Activated CD8-positive, alpha-beta T cell treated with anti-CD3 and anti-CD28 coated beads for 36 hours (primary cell): ENCODE measurements at places on chromosomes 12 and 14.

GRCh38 chr12:102300824-102301461 is 103.3 kb upstream of the PMCH start:
- DNase-seq: peak; percentile 33

DNA sequence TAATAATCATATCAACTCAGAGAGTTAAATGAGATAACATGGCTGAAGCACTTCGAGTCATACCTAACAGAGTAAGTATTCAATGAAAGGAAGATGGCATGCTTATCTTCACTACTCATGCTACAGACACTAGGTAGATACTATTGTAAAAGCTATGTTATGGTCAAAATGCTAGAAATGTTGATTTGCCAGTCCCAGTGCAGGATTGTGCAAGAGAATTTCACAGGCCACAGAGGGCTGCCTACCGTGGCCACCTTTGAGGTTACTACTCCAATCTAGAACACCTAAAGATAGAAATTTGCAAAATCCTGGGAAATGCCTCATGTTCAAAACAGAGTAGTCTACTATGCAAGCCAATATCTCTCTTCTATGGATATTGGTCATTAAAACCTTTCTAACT is 75.3 kb upstream of the PLEKHG7 start:
- no peak for DNase-seq

- no peak for DNase-seq
These were observed 3.0 kb downstream of the USP15 start for GRCh38 chr12:62263232-62263631.

DNA sequence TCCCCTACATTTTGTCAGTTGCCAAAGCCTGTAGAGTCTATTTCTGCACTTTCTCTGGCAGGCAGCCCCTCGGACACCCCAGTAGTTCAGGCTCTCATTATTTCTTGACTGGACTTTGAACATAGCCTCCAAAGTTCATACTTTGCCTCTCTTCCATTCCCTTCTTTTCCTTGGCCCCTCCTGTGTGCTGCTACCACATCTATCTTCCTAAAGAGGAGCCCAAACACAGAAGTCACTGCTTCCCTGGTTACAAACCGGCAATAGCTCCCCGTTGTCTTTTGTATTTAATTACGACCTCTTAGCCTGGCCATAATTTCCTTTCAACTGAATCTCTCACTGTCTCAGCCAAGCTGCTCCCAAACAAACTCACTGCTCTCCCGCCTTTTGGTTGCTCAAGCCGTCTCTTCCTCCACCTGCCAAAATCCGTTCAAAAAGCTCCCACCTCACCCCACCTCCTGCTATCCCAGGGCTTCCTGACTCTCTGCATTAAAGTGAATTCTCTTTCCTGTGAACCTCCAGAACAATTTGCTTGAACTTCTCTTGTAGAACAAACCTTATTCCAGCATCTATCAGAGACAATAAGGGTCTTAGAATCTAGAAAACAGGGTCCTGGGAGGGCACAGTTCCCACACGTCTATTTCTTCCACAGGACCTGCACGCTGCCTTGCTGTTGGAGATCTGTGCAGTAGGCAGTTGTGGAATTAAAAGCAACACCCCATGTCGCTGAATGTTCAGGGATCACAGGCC is 46.9 kb downstream of the PRMT8 start:
- no peak for DNase-seq

- no peak for DNase-seq
These were observed 945.8 kb downstream of the DIO2 start for GRCh38 chr14:79265366-79265946.

GRCh38 chr12:70661466-70662161 is 24.4 kb upstream of the PTPRB start:
- DNase-seq: no peak

- no peak for DNase-seq
These were observed 3.5 kb upstream of the KSR2 start for GRCh38 chr12:117972301-117972700.

DNA sequence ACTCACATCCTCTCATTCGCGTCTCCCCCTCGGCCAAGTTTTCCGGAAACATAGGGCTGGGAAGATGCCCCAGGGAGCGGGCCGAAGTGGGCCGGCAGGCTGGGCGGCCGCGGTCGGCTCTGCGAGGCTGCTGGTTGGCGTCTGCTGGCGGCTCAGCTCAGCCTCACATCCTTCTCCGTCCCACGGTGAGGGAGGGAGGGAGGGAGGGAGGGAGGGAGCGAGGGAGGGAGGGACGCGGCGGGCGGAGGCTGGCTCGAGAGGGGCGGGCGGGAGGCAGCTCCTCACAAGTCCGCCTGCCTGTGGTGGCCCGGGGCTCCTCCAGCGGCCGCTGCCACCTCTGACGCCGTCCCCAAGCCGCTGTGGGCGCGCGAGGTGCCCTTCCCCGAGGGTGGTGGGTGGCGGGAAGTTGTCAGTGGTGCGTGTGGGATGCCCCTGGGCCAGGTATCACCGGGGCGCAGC is 93.8 kb downstream of the RFLNA start:
- peak; percentile 76 for DNase-seq

GRCh38 chr14:23066855-23067744 is 9.8 kb upstream of the CDH24 start:
- DNase-seq: no peak

GRCh38 chr12:74646831-74647230 is 109.2 kb downstream of the ATXN7L3B start:
- DNase-seq: no peak

GRCh38 chr14:39097159-39097558 is 5.9 kb downstream of the SEC23A start:
- DNase-seq: peak; percentile 54

DNA sequence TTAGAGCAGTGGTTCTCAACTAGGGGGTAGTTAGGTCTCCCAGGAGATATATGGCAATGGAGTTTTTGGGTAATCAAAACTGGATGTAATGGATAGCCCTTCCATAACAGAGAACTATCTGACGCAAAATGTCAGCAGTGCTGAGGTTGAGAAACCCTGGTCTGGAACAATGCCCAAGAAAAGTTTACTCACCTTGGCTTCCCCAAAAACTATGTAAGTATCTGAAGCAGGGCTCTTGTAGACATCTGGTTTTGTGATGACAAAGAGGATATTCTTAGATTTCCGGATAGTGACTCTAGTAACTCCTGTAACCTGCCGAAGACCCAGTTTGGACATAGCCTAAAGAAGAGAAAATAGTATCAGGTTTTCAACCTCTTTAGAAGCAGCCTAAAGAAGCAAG is 11.8 kb downstream of the NACA start:
- no peak for DNase-seq

GRCh38 chr14:101083564-101084435 is 180.3 kb upstream of the RTL1 start:
- DNase-seq: no peak

DNA sequence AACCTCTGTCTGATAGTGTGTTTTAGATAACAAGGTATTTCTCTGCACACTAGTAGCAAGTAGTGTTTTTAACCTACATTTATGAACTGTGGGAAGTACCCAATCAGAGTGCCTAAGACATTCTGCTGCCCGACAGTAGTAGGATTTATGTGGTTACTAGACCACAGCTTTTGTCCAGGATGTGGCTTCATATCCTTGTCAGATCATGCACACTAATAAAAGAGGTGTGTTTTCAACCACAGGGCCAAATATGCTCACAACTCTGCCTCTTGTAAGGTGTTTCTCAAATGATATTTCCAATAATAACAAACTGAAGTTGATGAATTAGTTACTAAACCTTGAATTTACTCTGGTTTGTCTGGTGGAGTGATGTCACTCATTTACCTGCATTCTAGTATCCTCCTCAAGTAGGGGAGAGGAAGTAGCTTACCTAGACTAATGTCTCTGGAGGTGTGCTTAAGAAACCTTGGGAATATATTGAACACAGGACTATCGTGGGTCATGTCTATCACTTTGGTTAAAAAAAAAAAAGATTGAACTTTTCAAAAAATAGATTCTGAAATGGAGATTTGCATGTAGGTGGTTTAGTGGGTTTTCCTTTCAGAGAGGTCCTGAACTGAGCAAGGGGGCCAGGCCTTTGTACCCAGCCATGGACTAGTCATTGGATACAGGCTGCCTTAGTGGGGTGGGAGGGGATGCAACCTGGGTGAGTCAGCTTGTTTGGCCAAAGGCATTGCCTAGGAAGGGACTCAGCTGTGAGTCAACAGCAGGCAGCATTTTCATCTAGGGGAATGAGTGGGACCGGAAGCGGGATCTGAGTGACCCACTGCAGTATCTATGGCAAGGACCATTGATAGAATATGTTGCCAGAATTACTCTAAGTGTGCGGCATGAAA is 14.1 kb downstream of the FBXW8 start:
- DNase-seq: peak; percentile 83

- DNase-seq: no peak
These were observed 369.4 kb downstream of the GALC start for GRCh38 chr14:87623616-87624015.

DNA sequence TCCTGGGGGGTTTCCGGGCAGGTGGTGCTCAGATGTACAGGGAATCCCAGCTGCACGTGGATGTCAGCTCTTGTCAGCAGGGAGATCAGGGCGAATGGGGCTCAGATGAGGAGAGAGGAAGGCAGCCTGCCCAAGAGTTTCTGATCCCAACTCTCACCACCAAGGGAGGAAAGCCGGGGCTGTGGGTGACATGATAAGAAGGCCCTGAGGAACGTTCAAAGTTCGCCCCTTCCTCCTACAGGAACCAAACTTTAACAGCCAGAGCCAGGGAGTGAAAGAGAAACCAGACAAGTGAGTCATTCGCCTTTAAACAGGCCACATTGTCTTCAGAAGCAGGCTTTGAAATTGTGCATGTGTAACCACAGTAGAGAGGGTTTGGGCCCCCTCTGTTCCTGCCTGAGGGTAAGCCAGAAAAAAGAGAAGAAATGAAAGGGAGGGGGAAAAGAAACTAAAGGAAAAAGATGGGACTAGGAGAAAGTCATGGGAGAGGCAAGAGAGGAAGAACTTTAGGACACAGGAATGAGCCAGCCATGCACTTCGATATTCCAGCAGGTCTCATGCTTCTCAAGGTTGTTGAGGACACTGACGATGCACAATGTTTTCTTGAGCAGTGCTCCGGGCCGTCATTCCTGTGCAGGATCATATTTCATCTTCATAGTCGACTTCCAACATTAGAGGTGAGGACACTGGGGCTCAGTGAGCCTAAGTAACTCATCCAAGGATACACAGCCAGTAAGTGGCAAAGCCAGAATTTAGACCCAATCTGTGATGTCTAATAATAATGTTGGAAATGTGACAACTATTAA is 691.4 kb upstream of the TBX3 start:
- peak; percentile 19 for DNase-seq

DNA sequence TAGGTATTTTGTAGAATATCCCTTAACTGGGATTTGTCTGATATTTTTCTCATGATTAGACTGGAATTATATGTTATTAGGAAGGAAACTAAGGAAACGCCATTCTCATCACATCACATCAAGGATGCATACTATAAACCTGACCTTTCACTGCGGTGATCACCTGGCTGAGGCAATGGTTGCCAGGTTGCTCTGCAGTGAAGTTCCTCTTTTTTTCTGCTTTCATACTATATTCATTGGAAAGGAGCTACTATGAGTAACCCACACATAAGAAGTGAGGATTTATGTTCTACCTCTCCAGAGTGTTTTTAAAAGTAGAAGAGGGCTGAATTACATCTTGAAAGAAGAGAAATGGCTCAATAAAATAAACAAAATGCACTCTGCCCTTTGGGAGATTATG is 31.0 kb upstream of the GRIP1 start:
- DNase-seq: no peak

DNA sequence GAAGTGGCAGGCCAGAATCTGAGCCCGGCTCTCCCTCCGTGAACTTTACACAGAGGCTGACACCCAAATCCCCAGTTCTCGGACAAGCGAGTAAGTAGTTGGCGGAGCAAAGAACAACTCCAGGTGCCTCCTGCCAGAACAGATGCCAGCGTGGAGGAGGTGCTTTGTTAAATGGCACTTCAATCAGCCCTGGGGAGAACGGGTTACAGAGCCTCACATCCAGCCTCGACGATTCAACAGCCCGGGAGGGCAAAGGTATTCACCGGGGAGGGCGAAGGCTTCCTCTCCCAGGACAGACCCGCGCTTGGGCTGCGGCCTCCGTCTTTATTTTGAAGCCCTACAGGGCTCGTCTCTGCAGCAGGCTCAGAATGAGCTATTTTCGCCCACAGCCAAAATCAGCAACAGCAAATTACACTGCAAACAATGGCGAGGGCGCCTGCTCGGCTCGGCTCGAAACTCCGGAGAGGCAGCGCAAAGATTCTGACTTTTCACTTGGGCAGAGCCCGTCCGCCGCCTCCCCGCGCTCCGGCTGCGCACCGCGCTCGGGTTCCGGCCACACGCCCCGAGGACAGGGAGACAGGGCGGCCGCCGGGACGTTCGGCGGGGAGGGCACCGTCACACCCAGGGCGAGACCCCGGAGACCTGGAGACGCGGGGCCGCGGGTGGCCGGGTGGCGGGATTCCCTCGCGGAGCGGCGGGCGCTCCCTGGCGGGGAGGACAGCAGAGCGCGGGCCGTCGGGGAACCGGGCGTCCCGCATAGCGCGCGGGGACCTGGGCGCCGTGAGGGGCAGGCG is 811 bp downstream of the TMCC3 start:
- peak; percentile 13 for DNase-seq

GRCh38 chr12:109197327-109197726 is 80.9 kb downstream of the ACACB start:
- DNase-seq: no peak

- no peak for DNase-seq
These were observed 3.3 kb downstream of the NCKAP5L start for GRCh38 chr12:49824895-49825294.

- no peak for DNase-seq
These were observed 108.7 kb upstream of the NCOR2 start for GRCh38 chr12:124675881-124676713.

DNA sequence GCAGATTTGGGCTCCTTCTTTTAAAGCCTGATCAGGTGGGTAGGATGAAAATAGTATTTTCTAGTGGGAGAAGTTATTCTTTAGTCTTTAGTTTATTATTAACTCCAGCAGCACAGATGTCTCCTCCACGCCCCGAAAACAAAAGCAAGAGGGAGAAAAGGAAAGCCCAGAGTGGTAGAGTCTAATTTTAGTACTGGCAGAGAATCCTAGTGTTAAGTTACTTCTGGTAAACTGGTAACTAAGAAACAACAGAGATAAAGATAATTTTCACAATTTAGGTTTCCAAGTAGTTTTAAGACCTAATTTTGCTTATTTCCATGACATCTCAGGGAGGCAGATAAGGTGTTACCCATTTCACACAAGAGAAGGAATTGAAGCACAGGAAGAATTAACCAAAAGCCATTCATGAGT is 16.3 kb downstream of the ATP5MC2 start:
- no peak for DNase-seq

GRCh38 chr12:112488257-112488876 is 69.6 kb downstream of the PTPN11 start:
- DNase-seq: no peak

GRCh38 chr12:108633534-108634248 is at the start of gene SELPLG:
Gene SELPLG (minus strand): TSS chr12:108633894. CDS start chr12:108624307, 9,587 bp downstream.
- DNase-seq: peak; percentile 94

- DNase-seq: no peak
These were observed 89.4 kb downstream of the SLC15A4 start for GRCh38 chr12:128734371-128734770.

GRCh38 chr14:53432378-53432802 is 279.3 kb upstream of the DDHD1 start:
- DNase-seq: no peak
